Cardiac fibroblast (primary cell): ENCODE measurements at places on chromosomes 5 and 9.
A peak's percentile ranks its signal among the peaks of the same experiment; 100 is the strongest.

DNA sequence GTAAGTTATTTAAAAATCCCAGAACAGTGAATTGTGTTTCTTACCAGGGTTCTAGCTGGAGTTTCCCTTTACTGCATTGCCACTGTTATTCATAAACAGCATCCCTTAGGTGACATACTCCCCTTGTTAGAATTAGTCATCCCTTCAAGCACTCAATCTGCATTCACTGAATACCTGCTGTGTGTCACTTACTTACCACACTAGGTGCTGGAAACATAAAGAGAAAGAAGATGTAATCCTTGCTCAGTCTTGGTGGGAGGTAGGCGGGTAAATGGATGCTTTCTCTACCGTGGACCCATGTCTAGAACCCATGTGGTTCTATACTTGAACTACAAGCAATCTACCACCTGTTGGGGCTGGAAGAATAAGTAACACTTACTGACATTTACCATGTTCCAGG lies 371.6 kb downstream of the KDM4C start:
- no peak for DNase-seq

GRCh38 chr9:6759185-6759977 lies 1.6 kb downstream of the KDM4C start:
- DNase-seq, result peak; percentile 89

DNA sequence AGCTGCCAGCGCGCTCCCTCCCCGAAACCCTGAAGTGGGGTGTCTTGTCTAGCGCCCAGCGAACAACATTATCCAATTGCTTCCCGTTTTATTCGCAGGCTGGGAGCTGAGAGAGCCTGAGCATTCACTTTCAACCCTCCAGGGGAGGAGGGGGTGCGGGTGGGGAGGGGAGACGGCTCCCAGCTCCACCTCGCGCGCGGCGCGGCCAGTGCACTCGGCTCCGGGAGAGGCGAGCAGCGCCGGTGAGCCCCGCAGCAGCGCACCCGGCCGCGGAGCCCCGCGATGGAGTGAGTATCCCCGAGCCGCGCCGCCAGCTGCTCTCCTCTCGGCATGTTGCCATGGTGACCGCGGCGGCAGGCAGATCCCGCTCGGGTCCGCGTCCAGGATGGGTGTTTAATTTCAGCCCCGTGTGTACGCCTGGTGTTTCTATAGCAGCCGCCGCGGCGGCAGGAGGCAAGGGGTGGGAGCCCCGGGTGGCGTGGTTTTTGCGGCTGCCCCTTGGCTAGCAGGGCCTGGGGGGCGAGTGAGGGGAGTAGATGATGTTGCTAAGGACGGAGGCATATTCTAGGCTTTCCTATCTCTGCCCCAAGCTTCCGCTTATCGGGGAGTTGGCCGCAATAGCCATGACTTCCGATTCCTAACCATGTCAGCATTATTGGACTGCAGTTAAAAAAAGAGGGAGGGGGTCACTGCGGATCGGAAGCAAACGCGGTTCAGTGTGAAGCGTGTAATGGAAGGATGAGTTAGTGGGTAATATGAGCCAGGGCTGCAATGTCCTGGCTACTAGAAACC lies 139.2 kb upstream of the PALM2AKAP2 start:
- peak; percentile 18 for DNase-seq

- DNase-seq, result peak; percentile 96
Observed at GRCh38 chr5:172733131-172733973, 37.6 kb downstream of the DUSP1 start.

DNA sequence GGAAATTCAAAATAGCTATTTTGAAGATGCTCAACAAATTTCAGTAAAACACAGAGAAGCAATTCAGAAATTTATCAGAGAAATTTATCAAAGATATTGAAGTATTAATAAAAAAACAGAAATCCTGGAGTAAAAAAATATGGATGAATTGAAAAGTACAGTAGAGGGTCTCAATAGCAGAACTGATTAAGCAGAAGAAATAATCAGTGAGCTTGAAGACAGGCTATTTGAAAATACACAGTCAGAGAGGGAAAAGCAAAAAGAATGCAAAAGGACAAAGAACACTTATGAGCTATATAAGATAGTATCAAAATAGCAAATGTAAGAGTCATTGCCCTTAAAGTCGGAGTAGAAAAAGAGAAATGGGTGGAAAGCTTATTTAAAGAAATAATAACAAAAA lies 107.9 kb upstream of the PPP2R2B start:
- no peak for DNase-seq

GRCh38 chr9:81776834-81777233 lies 87.5 kb upstream of the TLE1 start:
- DNase-seq, result no peak

DNA sequence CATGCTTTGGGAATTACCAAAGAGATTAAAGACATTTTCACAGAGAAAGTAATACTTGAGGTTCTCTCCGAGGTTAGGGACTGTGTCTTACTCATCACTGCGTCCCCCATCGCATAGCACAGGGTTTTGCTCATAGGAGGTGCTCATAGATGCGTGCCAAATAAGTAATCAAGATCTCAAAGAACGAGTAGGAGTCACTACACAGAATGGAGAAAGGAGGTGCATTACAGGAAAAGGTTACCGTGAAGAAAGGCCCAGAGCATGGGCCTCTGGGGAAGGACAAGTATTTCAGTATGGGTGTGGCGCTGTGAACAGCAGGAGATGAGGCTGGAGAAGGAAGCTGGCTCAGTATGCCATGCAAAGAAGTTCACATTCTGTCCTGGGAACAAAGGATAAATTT lies 182.4 kb downstream of the ACTL7B start:
- DNase-seq, result peak; percentile 29

GRCh38 chr9:134442085-134442474 lies 115.8 kb downstream of the RXRA start:
- peak; percentile 14 for DNase-seq

GRCh38 chr5:120769312-120769872 lies 305.3 kb downstream of the PRR16 start:
- DNase-seq, result peak; percentile 52

GRCh38 chr9:122975196-122975595 lies 34.4 kb downstream of the RABGAP1 start:
- DNase-seq, result no peak

DNA sequence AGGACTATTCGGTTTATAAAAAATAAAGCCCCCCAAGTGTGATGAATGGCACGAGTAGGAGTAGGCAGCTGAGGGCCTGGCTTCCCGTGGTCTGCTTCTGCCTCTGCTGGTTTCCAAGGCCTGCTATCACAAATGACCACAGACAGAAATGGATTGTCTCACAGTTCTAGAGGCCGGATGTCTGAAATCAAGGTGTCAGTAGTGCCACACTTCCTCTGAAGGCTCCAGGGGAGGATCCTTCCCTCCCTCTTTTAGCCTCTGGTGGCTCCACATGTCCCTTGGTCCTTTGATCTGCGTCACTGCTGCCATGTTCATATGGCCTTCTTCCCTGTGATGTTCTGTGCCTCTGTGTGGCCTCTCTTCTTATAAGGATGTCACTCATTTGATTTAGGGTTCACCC lies 15.1 kb downstream of the PRKACG start:
- DNase-seq, result no peak

DNA sequence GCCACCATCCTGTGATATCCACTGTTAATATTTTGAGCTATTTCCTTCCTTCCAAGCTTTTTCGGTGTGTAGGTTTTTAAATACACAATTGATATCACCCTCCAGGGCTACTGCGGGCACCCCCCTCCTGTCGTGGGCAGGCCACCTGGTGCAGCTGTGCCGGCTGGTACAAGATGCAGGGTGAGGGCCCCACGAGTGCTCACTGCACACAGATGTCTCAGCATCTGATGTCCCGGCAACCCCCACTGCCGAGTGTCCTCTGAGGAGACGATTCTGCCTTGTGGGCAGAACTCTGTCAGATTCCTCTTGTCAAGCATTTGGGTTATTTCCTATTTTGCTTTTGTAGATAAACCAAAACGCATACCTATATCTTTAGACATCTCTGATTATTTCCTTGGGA lies 25.1 kb downstream of the CACNA1B start:
- DNase-seq, result no peak

GRCh38 chr5:9239071-9239470 lies 306.8 kb downstream of the SEMA5A start:
- DNase-seq, result peak; percentile 61

DNA sequence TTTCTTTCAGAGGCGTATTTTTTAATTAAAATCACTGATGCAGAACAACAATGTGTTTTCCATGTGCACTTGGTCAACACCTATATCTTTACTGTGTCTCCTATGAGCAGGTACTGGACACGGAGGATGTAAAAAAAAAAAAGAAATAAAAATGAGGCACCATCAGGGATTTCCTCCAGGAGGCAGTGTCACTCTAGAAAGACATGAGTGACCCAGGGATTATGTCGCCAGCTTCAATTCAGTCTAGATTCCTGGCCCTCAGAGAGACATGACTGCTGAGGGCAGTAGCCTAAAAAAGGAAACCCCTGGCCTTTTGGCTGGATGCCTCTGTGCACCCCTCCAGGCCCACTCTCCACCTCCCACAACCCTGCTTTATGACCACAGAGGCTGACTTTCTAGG lies 18.3 kb upstream of the IL33 start:
- peak; percentile 63 for DNase-seq

GRCh38 chr5:57431759-57432158 lies 50.9 kb downstream of the ACTBL2 start:
- DNase-seq, result no peak

DNA sequence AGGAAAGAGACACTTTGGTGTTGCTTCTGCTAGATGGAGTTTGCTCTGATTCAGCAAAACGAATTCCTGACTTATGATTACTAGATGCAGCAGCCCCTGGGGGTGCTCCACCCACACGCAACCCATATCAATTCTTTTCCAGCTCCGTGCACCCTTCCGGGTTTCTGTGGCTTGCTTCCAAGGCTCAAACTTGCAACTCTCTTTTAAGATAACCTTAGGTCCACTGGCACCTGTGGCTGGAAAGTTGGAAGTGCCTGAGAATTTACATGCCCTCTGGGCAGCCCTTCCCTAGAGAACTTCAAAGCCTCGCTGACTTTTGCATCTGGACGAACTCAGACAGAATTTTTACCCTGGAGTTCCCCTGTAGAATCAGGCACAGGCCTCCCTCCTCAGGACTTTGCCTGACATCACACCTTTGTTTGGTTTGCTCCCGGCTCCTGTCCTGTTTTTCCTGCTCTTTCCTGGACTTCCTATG lies 224.9 kb downstream of the SNX18 start:
- peak; percentile 69 for DNase-seq

- peak; percentile 34 for DNase-seq
Observed at GRCh38 chr9:136943291-136944211, 987 bp downstream of the FBXW5 start.

DNA sequence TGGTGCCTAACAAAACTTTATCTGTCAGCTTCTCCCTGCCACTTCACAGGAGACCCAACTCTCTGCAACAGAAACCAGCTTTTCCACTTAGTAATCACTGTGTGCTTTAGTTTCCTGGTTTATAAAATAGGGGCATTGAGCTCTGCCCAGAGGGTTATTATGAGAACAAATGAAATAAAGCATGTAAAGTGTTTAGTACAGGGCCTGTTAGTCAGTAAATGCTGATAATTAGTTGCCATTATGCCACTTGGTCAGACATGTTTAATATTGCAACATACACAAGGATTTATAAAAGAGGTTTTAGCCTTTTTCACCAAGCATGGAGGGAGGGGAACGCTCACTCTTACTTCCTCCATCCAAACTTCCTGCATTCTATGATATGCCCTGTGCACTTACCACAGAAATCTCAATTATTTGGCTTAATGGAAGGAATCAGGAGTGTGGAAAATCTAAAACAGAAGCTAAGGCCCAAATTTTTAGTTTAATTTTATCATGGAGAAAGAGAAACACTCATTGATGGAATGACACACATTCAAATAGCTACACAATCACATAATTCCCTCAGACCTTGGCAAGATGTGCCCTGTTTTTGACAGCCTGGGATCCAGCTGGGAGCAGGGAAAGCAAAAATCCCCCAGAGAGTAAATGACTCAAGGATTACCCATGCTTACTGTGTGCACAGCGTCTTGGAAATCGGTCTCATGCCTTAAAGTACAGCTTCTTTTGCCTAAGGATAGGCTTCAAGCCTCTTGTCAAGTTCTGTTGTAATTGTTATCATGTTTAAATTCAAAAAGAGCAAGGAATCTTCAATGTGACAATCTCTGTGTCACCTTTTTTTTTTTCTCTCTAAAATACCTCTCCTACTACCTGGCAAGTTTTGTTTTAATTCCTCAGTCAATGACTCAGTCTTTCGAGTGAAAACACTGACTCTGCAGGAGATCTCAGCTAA lies 34.0 kb downstream of the ZNF474 start:
- peak; percentile 97 for DNase-seq

- no peak for DNase-seq
Observed at GRCh38 chr9:8391132-8391531, 591.6 kb upstream of the DMAC1 start.

GRCh38 chr9:129054163-129054851 lies 17.9 kb downstream of the MIGA2 start:
- DNase-seq, result no peak

DNA sequence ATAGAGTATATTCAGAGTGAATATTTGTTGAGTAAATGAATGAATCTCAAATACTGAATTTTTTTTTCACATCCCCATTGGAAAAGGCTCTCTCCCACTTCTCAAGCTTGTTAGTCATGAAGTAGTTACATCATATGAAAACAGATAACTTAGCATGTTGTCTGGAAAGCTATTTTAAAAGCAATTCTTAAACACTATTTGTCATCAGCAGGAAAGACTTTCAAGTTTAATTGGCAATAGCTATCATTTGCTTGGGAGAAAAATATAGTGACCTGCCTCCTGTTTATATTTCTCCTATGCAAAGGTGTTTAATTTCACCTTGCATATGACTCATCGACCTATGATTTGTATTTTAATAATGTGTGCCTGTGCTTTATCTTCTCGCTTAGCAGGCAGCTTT lies 499.8 kb upstream of the GRIA1 start:
- DNase-seq, result no peak

DNA sequence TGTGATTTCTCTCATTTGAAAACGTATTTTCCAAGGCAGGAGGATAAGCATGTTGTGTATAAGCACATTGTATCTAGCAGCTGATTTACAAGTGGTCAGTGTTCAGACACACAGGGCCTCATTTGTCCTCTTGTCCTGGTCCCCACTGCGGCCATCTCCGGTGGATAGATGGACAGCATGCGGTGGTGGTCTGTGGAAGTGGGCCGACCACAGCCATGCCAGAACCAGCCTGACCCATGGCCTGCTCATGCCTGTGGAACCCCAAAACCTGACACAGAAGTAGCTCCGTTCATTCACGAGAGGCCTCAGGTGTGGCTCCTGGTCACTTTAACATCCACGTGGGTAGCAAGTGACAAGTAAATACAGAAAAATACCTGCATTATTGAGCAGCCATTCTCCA lies 14.6 kb downstream of the IRX2 start:
- DNase-seq, result no peak

DNA sequence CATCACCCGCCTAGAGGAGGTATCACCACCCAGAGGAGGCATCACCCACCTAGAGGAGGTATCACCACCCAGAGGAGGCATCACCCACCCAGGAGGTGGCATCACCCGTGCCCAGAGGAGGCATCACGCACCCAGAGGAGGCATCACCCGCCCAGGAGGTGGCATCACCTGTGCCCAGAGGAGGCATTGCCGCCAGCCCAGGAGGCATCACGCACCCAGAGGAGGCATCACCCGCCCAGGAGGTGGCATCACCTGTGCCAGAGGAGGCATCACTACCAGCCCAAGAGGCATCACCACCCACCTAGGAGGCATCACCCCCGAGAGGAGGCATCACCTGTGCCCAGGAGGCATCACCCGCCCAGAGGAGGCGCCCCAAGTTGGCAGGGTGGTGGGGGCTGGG lies 2.6 kb downstream of the NOTCH1 start:
- DNase-seq, result no peak

GRCh38 chr5:170312666-170313065 lies 15.1 kb upstream of the LCP2 start:
- peak; percentile 22 for DNase-seq

- DNase-seq, result peak; percentile 74
Observed at GRCh38 chr5:64958757-64959391, 190.1 kb downstream of the CWC27 start.
